ENCODE measurements at places on chromosomes 12 and 14.

DNA sequence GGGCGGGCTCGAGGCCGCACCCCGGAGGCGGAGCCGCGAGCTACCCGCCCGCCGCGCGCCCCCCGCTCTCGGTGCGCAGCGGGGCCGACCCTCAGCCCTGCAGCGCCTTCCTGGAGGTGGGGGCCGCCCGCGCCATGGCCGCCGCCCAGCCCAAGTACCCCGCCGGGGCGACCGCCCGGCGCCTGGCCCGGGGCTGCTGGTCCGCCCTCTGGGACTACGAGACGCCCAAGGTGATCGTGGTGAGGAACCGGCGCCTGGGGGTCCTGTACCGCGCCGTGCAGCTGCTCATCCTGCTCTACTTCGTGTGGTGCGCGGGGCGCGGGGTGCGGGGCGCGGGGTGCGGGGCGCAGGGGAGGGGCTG, at the start of gene P2RX2:
Gene P2RX2, plus strand, starts transcription at position 94 of the 361 bp plus-strand sequence. Its CDS starts 41 bp downstream, at position 135.
- H3K36me3 ChIP-seq, result peaks cover 8% of the 10 kb centered on the region
- no peaks in the 10 kb centered on the region for H3K27me3 ChIP-seq
- H3K4me1 ChIP-seq, result peaks cover 3% of the 10 kb centered on the region
- no peak within 1 kb of the TSS for H3K27ac ChIP-seq
- DNase-seq, result no peak

DNA sequence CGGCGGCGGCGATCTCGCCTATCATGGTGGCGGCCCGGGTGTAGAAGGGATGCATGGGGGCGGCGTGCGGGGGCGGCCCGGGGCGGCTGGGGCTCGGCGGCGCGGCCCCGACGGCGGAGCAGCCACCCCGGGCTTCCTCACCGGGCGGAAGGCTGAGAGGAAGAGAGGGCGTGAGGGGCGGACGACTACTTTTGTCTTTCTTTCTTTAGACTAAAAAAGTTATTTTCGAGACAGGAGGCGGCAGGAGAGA, 240 bp downstream of the BTG1 start:
- H3K27me3 ChIP-seq, result no peaks in the 10 kb centered on the region
- peaks cover 52% of the 10 kb centered on the region for H3K4me1 ChIP-seq
- peak overlapping the region; percentile 92 for H3K27ac ChIP-seq
- DNase-seq, result no peak
- peak overlapping the region; percentile 66 for H3K4me3 ChIP-seq

GRCh38 chr14:79062226-79062625, 892.1 kb downstream of the NRXN3 start:
- H3K4me3 ChIP-seq, result no peak overlapping the region
- no peak overlapping the region for H3K27ac ChIP-seq
- H3K4me1 ChIP-seq, result no peaks in the 10 kb centered on the region

DNA sequence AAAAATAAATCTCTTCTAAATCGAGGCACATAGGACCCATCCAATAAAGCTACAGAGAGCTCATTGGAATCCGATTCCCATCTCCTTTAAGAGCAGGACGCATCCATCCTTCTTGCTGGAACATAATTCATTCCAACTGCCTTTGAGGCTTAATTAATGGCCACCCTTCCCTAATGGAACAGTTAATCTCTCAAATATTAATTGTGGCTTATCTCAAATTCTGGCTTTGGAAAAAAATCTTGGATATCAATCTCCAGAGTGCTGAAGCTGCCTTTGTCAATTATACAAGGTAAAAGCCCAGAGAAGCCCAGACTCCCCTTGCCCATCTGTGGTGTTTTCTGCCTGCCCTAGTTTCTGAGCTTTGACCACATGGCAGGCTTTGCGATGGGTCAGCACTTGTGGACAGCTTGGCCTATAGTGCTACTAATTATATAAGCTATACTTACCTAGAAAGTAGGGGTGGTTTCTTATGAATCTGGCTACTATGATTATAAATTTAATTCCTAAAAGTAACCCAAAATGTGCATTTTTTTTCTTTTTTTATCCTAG, 246.3 kb downstream of the NUAK1 start:
- H3K27me3 ChIP-seq, result peaks cover 7% of the 10 kb centered on the region
- H3K27ac ChIP-seq, result no peak overlapping the region
- H3K4me1 ChIP-seq, result no peaks in the 10 kb centered on the region
- no peaks in the 10 kb centered on the region for H3K36me3 ChIP-seq
- no peak overlapping the region for H3K4me3 ChIP-seq
